Fibroblast of the aortic adventitia (primary cell): ENCODE measurements at places on chromosomes 6 and 20. TPM values are rescaled to one million over a fixed set of nuclear protein-coding genes. Genes with fewer than 3 reads are reported as not detected.

GRCh38 chr6:48552905-48553304, 441.9 kb upstream of the PTCHD4 start:
- DNase-seq: no peak

GRCh38 chr20:23286346-23286745, 64.2 kb upstream of the NXT1 start:
- no peak for DNase-seq

DNA sequence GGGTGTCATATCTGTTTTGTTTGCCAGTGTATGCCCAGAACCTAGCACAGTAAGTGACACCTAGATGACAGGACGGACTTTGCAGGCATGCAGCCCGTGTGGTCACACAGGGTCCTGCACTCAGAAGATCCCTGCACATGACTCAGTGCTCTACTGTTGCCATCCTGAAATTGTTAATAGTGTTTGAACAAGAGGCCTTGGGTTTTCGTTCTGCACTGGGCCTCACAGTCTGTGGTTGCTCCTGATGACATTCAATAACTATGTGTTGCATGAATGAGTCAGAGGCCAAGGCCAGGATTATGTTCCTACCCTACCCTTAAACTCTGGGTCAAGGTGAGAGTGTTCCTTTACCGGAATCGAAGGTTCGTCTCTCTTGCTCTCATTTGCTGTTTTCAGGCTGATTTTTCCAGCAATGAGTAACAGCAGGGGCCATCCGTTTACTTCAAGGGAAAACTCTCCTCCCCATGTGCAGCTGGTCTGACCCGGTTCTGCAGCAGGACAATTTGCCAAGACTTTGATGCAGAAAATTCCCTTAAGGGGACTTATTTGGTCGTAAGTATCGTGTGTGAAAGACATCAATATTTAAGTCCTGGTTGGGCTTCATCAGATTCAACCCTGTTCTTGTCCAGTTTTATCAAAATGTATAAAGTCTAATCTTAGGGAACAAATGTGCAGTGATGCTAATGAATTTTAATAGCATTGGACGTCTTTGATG, 13.0 kb upstream of the PFDN4 start:
- DNase-seq: no peak

CTCFL gene
- total RNA-seq: not detected in 2 replicates

SPEF1 gene
- total RNA-seq: 0.09 TPM in 1 of 2 replicates, not detected in the other
